ENCODE measurements at places on chromosomes 4 and X. TPM values are rescaled to one million over a fixed set of nuclear protein-coding genes. Genes with fewer than 3 reads are reported as not detected.

DNA sequence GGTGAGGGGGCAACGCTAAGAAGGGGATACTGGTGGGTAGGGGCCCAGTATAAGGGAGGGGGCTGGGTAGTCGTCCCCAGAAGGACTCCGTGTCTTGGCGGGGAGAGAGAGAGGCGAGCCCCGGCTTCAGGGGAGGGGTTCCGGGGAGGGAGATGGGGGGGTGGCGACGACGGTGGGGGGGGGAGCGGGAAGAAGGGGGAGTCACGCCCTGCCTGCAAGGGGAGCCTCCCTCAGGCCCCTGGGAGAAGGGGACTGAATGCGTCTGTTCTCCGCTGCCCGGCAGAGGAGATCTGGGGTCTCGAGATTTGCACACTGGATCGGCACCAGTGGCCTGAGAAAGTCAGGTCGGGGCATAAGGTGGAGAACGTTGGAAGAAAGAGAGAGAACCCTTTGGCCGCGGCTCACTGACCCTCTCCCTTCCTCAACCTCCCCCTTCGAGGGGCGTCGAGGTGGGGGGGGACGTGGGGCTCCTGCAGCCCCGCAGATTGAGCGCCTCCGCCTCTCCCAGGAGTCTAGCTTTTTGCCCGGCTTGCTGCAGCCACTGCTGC is 609 bp upstream of the BCORL1 start:
- DNase-seq, result no peak

DNA sequence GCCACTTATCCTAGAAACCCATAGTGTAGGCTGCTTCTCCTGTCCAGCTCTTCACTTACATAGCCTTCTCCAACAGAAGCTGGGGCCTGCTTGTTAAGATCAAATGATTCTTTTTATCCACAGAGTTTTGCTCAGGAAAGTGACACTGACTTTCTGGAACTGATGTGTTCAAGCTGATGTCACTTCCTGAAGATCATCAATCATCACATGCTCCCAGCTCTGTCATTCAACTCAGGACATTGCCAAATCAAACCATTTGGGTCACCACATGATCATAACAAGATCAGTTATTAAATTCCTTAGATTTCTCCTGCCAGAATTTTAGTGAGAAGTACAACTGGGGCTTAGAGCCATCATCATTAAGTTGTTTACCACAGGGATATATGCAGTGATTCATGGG is 39.4 kb downstream of the GLRA3 start:
- DNase-seq, result no peak

GRCh38 chrX:107748506-107748905 is 27.1 kb downstream of the TSC22D3 start:
- no peak for DNase-seq

DNA sequence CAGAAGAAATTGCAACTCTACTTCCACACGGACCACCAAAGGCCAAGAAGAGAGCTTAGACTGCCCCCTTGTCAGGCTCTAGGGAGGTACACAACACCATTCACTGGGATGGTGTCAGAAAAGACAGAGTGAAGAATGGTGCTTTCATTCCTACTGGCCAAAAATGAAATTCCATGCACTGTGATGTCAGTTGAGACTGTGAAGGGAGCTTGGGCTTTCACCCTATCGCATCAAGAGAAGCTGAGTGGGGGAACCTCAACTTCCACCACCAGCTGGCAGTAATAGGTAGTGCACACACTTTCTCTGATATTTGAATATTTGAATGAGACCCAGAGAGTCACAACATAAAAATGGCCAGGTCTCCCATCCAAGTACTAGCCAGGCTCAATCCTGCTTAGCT is 65.9 kb downstream of the ZNF711 start:
- no peak for DNase-seq

GRCh38 chr4:175871774-175872405 is 59.8 kb upstream of the GPM6A start:
- DNase-seq, result no peak

- DNase-seq, result no peak
Observed at GRCh38 chr4:111957997-111958396, 187.3 kb upstream of the FAM241A start.

GRCh38 chr4:174604198-174604597 is 81.9 kb upstream of the HPGD start:
- DNase-seq, result no peak

GRCh38 chr4:38002451-38003071 is 42.4 kb downstream of the PTTG2 start:
- DNase-seq, result no peak

- DNase-seq, result no peak
Observed at GRCh38 chr4:176789955-176790354, 2.8 kb downstream of the VEGFC start.

- no peak for DNase-seq
Observed at GRCh38 chr4:185817403-185817818, 5.4 kb upstream of the SORBS2 start.

DNA sequence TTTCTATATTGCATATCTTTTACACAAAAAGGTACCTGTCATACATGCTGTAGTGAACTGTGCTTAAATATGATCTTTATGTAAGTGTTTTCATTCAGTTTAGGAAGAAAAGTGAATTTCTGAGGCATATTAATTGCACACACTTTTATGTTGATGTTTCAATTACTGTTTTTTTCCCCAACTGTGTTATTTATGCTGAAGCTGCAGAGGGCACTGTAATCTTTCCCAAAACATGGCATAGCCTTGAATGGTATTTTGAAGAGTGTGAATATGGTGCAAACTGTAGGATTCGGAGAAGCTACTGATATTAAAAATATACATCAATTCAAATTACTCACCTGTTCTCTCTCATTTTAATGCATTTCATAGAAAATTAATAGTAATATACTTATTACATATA is 6.0 kb upstream of the CENPE start:
- no peak for DNase-seq

DNA sequence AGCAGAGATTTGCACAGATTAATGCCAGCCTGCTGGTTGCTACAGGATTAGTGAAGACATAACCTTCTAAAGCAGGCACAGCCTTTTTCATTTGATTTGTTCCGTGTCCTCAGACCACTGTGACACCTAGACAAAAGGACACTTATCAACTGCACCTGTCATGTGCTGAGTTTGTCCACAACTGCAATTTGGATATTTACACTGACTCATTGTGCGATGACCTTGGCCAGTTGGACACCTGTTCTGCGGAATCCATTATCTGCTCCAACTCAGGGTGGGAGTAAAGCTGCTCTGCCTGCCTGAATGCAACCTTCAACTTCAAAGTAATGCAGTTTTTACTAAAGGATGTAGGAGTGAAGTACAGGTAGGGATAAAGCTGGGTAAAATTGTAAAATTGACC is 4.1 kb upstream of the NR0B1 start:
- no peak for DNase-seq

DNA sequence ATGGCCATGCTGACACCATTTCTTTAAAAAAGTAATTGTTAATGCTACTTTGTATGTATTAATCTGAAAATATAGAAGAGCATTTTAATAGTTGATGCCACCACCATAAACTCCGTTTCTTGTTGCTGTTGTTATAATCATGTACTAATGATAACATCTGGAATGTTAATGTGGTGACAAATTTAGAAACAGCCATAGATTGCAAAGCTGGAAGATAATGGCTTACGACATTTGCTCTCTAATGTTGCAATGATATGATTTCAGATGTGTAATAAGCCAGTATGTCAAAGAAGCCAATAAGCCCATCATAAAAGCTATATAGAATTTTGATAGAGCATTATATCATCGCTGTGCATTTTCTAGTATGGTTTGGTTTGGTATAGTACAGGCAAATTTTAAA is 579.4 kb upstream of the ZFP42 start:
- no peak for DNase-seq

GRCh38 chrX:110536816-110537215 is 178.2 kb downstream of the RTL9 start:
- no peak for DNase-seq

DNA sequence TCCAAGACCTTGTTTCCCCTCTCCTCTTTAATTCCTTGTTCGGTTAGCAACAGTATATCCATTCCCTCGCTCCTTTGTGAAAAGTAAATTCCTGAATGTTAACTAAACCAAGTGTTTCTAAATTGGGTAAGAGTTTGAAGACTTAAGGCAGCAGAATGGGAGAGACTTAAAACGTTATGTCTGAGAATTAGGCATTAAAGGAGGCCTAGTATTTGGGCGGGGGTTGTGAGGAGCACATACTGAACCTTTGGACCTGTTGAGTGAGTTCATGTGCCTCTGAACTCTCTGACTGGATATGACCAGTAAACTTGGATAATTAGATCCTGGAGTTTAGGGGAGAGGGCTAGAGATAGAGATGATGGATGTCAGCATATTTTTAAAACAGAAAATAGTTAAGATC is 1.2 kb downstream of the MSMO1 start:
- no peak for DNase-seq

- no peak for DNase-seq
Observed at GRCh38 chrX:87687703-87688102, 170.1 kb downstream of the KLHL4 start.

GRCh38 chr4:23686169-23686897 is 203.5 kb downstream of the PPARGC1A start:
- no peak for DNase-seq

GRCh38 chr4:67250131-67250896 is 295.0 kb downstream of the CENPC start:
- DNase-seq, result no peak

The SNCA gene
- total RNA-seq, result 0.33 TPM

The TREX2 gene
- 6.3 TPM for total RNA-seq

The HSFX2 gene
- not detected for total RNA-seq

The ARHGAP36 gene
- total RNA-seq, result not detected

The WWC2 gene
- 9.1 TPM for total RNA-seq

The OR13H1 gene
- total RNA-seq, result not detected

The RTL5 gene
- total RNA-seq, result 8.7 TPM

The RHOXF2 gene
- 0.10 TPM for total RNA-seq

The SERTM2 gene
- not detected for total RNA-seq

The DUSP21 gene
- total RNA-seq, result not detected

The CTAG2 gene
- total RNA-seq, result not detected

The HHIP gene
- not detected for total RNA-seq

The STS gene
- 0.82 TPM for total RNA-seq

The GAGE13 gene
- total RNA-seq, result not detected

The ASMT gene
- not detected for total RNA-seq

Measured in T-cell (primary cell).